ENCODE measurements at places on chromosomes 5 and 9. TPM values are rescaled to one million over a fixed set of nuclear protein-coding genes. Genes with fewer than 3 reads are reported as not detected.
A peak's percentile ranks its signal among the peaks of the same experiment; 100 is the strongest.

SAPCD2 gene
- total RNA-seq = 0.37 TPM

RNF208 gene
- 12.2 TPM for total RNA-seq

HRH2 gene
- 0.90 TPM for total RNA-seq

SHISAL2B gene
- total RNA-seq = not detected

ERBIN gene
- 40.4 TPM for total RNA-seq

IRF1 gene
- 31.5 TPM for total RNA-seq

SPRY4 gene
- total RNA-seq = 5.9 TPM

PGM5 gene
- total RNA-seq = 1.4 TPM

SOWAHA gene
- total RNA-seq = 4.7 TPM

DNA sequence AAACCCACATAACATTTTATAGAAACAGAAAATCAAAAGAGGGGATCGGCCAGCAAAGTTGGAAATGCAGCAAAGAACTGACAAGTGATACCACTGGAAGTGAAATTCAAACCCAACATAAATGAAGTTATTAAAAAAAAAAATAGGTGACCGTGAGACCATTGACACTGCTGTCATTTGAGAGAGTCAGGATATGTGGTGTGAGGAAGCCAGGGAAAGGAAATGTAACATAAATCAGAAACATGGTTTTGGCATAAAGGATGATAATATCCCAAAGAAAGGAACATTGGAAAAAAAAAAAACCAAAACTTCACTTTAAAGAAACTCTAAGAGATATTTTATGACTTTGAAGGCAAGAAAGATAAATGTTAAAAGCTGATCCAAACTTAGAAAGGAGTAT, 312.4 kb upstream of the PIK3R1 start:
- no peak for DNase-seq

GRCh38 chr5:82639393-82640144, 361.4 kb upstream of the RPS23 start:
- no peak for DNase-seq

DNA sequence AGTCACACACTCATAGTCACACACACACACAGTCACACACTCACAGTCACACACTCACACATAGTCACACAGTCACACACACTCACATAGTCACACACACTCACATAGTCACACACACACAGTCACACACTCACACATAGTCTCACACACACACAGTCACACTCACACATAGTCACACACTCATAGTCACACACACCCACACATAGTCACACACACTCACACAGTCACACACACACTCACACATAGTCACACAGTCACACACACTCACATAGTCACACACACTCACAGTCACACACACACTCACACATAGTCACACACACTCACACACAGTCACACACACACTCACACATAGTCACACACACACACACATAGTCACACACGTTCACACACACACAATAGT, 4.1 kb downstream of the OLFM1 start:
- DNase-seq = no peak

DNA sequence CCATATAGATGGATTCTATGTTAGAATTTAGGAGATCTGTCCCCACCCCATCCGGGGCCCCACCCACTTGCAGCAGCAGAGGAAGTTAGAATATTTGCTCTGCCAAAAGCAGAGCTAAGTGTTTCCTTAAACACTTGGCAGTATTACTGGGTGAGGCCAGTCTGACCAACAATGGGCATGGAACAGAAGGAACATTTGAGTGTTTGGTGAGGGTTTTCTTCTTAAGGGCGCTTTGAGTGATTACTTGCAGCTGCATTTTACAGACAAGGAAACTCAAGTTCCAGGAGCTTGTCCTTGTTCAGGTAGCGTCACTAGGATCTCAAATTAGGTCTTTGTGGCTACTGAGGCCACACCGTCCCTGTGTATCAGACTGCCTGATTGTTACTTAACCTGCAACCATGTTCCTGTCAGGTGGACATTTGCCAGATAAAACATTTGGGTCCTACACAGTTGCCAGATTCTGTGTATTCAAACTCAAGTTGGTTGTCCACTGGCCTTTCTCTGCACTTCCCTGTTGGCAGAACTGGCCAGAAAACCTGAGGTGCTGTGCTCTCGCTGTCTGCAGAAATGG, 59.3 kb downstream of the SLC46A2 start:
- DNase-seq = peak; percentile 72

DNA sequence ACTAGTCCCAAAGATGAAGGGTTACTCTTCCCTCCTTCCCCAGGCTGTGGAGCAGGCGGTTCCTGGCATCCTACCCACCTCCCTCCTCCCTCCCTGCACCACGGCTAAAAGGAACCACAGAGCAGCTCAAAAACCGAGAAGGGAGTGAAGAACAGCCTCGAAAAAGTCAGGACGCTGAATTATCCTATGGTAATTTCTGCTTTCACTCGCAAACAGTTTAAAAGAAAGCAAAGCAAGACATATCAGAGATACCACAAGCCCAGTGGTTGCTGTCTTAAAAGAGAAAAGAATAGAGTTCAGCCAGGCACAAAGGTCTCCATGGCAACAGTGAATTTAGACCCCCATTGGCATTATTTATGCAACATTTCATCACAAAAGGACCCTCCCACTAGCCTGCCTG, 315.4 kb downstream of the CTNND2 start:
- DNase-seq = no peak

- no peak for DNase-seq
These were observed 59.8 kb upstream of the SHC3 start for GRCh38 chr9:89238424-89238823.

GRCh38 chr9:89097219-89097618, 81.4 kb downstream of the SHC3 start:
- DNase-seq = no peak

DNA sequence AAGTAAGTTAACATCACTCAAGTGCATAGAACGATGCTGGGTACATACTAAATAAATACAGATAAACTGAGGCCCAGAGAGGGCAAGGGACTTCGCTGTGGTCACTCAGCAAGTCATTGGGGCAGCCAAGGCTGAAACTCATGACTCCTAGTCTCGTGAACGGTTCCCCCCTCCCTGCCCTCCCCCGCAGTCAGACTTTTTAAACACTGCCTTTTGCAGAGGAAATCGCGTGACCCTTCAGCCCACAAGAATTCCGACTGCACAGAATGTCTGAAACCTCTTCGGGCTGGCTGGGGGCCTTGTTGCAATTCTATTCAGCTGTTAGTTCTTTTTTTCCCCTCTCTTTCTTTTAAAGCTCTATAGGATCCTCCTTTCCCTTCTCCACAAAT, 28.1 kb downstream of the NEK6 start:
- DNase-seq = peak; percentile 66

DNA sequence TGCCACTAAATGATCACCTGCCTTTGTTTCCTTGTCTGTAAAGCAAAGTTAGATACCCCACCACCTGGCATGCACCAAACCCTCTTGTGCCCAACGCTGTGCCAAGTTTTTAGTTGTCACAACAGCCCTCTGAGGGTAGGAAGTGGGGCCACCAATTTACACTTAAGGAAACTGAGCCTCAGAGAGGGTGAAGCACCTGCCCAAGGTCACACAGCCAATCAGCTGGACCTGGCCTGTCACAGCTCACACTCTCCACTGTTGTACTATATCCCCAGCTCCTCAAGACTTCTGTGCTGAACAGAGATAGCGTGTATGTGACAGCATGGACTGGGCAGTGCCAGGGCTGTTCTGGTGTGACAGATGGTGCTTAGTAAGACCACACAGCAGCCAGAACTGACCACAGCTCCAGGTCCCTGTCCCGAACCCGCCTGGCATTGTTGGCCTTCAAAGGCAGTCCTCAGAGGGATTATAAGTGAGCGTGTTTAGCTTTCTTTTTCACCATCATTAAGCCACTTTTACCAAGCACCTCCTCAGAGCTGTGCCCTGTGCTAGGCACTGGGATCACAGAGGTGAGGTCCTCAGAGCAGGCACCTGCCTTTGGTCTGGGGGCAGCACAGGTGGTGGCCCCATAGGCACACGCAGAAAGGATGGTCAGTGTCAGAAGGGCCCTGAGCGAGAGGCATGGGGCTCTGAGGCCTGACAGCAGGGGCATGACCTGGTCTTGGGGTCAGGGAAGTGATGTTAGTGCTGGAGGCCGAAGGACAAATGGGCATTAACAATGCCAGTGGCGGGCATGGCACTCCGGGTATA, 71.1 kb downstream of the COL27A1 start:
- DNase-seq = no peak

GRCh38 chr9:115013998-115014397, 83.6 kb upstream of the TNFSF8 start:
- DNase-seq = peak; percentile 73

DNA sequence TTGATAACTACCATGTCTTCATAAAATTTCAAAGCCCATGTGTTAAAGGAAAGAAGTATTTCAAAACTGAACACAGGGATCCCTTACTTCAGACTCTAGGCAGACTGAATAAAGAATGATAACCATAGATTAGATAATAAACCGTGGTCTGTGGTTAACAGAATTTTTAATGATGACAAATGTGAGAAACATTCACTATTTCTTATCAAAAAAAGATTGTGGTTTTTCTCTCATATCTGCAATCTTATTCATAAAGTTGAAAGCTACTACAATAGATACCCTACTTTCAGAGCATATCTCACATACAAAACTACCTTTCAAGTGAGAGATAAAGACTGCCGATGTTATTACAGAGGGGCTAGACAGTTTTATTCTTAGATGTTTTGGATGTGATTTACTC, 816.8 kb upstream of the DMAC1 start:
- DNase-seq = no peak
